ENCODE measurements at places on chromosomes 6 and 20.

- DNase-seq = no peak
Observed at GRCh38 chr6:167736486-167737204, 90.1 kb upstream of the AFDN start.

- DNase-seq = no peak
Observed at GRCh38 chr6:108741331-108741989, 106.8 kb upstream of the ARMC2 start.

DNA sequence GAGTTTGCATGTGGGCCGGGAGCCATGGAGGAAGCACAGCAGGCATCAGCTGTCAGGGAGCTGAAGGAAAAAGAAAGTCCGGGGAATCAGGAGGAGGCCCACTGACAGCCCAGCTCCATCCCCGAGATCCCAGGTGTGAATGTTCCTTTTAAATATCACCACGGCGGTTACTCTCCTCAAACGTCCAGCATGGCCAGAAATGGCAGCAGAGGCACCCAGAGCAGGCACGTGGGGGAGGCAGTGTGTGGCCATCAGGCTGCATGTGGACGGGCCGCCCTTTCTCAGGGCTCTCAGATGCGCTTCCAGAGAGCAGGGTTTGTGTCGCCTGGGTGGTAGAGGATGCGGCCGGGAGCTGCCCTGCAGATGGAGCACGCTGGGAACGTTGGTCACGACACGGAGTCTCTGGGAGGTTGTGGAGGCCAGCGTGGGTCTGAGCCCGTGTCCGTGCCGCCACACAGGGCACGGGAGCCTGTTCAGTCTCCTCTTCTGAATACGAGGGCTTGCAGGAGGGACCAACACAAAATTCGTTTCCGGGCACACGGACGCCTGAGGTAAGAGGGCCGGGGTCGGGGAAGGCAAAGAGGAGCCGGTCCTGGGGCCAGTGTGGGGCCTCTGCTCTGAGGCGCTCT lies 45.3 kb upstream of the DACT2 start:
- DNase-seq = no peak

- no peak for DNase-seq
Observed at GRCh38 chr6:136720045-136720770, 72.1 kb downstream of the MAP3K5 start.

DNA sequence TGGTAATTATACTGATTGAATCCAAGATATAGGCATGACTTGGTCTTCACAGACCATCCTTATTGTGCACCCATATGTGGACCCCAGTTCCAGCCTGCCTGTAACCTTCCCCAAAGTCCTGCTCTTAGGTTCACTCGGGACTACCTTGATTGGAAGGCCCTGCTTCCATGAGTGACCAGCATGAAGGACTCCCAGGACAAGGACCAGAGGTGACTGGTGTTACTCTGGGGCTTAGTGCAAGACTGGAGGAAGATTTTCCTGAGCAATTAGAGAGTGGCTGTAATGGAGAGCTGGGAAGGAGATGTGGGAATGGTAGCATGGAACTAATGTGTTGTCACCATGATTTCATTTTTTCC lies 15.1 kb downstream of the BRD2 start:
- no peak for DNase-seq

DNA sequence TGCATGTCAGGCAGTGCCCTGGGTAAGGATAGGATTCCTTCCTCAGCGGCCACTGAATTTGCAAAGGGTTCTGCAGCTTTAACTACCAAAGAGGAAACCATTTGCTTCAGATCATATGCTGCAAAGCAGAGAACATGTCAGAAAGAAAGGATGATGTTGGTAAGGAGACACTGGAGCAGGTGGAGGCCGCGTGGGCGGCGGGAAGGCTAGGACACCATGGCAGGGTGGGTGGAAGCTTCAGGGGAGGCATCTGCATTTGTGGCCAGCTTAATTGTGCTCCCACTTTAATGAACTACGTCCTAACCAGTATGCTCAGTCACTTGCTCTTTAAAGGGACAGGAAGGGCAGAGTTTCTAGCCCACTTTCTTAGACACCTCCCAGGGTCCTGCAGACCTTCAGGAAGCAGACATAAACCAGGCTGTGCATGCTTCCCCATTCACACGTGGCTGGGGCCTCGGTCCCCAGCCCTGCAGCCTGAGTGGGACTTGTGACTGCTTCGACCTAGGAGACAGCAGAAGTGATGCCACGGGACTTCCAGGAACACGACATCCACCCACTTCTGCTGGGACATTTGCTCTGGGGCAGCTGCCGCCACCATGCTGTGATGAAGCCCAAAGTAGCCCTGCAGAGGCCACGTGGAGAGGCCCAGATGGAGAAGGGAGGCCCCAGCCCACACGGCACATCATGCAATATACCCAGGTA lies 76.1 kb downstream of the GINS1 start:
- DNase-seq = no peak

DNA sequence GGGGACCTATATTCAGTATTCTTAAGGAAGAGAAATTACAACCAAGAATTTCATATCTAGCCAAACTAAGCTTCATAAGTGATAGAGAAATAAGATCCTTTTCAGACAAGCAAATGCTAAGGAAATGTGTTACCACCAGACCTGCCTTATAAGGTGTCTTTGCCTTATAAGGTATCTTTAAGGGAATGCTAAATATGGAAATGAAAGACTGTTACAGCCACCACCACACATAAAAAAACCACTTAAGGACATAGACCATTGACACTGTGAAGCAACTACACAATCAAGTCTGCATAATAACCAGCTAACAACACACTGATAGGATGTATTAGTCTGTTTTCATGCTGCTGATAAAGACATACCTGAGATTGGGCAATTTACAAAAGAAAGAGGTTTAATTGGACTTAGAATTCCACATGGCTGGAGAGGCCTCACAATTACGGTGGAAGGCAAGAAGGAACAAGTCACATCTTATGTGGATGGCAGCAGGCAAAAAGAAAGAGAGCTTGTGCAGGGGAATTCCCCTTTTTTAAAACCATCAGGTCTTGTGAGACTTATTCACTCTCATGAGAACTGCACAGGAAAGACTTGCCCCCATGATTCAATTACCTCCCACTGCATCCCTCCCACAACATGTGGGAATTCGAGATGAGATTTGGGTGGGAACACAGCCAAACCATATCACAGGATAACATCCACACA lies 119.2 kb upstream of the LAMA2 start:
- DNase-seq = no peak

DNA sequence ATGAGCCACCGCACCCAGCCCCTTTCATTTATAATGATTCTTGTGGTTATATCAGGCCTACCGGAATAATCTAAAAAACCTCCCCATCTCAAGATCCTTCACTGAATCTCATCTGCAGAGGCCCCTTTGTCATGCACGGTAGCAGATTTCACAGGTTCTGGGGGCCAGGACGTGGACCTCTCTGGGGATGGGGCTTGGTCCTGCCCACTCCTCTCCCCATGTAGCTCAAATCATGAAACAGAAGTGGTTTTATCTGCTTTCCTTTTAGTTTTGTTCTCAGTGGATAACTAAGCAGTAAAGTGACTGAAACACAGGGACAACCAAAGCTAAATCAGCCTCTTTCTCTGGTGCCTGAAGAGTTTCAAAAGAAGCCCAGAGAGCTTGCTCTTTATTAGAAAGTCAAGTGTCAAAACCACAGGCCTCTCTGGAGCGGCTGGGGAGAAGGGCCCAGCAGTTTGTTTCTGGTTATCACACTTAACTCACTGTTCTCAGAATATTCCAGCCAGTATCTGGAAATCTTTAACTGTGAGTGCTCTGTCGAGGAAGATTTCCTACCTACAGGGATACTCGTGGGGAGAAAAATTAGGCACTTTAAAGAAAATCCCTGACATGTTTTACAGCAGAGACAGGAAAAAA lies 60.6 kb upstream of the FAM184A start:
- no peak for DNase-seq

- DNase-seq = no peak
Observed at GRCh38 chr20:21398109-21399004, 1.0 kb upstream of the NKX2-4 start.

GRCh38 chr6:115838216-115838615 lies 222.5 kb downstream of the FRK start:
- DNase-seq = no peak

- DNase-seq = no peak
Observed at GRCh38 chr20:19336631-19337030, 124.2 kb downstream of the SLC24A3 start.

- DNase-seq = no peak
Observed at GRCh38 chr6:29965563-29965872, 23.2 kb downstream of the HLA-A start.

DNA sequence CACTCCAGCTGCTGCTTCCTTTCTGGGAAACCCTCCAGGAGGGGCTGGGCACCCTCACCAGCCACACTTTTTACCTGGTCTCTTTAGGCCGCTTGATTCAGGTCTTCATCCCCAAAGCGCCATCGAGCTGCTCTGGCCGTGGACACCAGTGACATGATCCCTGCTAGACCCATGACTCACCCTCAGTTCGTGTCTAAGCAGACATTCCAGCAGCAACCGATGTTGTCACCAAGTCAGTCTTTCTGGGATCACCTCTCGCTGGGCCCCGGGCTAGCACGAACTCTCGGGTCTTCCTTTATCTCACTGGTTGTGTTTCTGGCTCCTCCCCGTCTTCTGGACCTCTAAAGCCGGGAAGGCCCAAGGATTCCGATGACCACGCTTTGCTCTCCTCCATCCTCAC lies 43.0 kb upstream of the GPR31 start:
- DNase-seq = no peak

GRCh38 chr6:112252571-112253497 lies 1.5 kb downstream of the LAMA4 start:
- DNase-seq = no peak

DNA sequence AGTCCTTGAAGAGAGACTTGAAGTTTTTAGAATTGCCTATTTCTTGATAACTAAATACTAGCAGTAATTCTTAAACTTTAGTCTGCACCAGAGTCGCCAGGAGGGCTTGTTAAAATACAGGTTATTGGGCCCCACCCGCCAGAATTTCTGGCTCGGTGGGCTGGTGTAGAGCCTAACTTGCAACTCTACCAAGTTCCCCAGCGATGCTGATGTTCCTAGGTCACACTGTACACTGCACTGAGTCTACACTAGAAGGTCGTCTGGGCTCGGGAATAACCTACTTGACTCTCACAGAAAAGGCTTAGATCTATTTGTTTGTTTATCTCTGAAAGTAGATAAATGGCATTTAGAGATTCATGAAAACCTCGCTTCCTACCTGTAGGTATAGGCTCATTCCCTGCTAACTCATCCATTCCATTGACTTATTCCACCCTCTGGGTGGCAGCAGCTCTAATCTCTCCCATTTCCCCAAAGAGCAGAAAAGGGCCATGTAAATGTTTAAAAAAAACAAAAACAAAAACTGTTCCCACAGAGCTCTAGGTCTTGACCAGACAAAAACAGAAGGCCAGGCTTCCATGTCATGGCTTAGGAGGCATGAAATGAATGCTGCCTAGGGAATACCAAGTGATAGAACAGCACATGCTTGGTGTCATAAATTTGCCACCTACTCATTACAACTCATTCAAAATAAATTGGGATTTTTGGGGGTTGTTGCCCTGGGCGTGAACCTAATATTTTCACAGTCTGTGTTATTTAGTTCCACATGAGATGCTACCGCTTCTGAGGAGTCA lies 292.1 kb downstream of the ADGB start:
- DNase-seq = peak; percentile 92

GRCh38 chr6:3751077-3751729 lies at the start of gene PXDC1:
TSS of gene PXDC1 (minus strand) at chr6:3751713. CDS start at chr6:3751531, 182 bp downstream.
- no peak for DNase-seq

DNA sequence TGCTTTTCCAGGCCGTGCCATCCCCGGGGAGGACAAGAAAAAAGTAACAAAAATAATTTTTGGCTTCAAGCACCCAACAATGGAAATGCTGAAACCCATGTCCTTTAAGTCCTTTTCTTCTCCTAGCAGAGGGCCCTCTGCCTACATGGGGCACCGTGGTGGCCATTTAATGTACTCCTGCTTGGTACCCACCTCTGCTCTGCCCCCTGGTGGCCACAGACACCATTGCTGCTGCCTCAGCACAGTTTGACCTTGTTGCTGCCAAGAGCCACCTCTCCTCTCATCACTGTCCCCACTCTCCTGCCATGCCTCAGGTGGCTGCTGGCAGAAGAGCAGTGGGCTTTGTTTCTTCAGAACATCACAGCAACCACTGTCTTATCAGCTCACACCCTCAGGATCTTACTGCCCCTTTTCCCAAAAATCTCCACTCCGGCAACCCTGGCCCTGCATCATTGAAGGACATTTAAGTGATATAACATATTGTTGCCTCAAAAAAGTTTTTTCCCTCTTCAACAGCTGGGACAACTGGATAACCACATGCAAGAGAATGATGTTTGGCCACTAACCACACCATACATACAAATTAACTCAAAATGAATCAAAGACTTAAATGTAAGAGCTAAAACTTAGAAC lies 12.9 kb upstream of the ARMC2 start:
- peak; percentile 79 for DNase-seq

DNA sequence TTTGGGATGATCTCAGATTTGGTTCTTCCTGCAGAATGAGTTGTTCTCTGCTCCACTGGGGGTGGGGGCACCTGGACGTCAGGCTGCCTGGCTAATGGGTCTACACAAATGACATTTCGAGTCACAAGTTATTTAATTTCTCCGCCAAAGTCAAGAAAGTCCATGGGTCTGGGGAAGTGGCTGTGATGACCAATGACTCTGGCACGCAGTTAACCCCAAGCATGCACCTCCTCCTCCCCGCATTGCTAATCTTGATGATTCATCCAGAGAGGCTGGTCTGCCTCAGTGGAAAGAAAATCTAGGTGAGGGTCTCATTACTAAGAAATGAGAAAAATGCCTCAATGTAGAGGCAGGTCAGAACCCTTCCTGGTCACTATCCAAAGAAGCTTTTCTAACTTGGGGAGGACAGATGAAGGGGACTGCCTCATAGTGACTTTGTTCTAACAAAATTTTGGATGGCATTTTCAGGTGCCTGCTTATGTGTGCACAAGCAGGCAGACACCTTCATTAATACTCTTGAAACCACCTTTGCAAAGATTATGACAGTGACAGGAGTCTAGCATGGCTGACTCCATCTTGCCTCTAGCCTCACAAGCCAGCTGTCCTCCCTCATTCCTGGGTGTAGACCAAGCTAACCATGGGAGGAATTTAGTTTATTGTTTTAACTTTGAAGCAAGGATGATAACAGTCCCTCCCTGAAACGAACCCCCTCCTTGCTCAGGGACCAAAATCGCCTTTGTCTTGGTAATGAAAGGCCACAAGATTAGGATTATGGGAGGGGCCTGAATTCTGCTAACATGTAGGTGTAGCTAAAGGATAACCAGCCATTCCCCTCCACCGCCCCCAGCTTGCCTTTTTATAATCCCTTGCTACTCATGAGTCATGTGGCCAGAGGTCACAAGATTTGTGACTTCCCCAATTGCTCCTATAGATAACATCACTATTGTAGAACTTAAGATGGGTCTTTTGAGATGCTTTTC lies 98.6 kb upstream of the MRPS10 start:
- DNase-seq = no peak

GRCh38 chr6:146545581-146545980 lies 1.9 kb downstream of the RAB32 start:
- DNase-seq = no peak

- DNase-seq = no peak
Observed at GRCh38 chr6:108638993-108639392, 78.3 kb downstream of the FOXO3 start.

DNA sequence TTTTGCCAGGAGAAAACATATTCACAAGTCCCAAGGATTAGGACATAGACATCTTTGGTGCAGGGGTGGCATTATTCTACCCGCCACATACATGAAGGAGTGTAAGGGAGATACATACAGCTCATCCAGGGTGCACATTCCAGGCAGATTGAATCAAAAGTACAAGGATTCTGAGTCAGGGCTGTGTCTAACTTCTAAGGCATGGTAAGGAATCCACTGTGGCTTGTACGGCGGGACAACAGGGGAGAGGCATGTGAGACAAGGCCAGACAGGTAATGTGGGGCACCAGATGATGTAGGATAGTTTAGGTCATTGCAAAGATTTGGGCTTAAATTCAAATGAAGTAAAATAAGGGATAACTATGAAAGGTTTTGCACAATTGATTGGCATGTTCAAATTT lies 780.9 kb downstream of the C6orf118 start:
- DNase-seq = no peak
